Sigmoid colon (tissue), 7 donors: ENCODE measurements at places on chromosomes 16 and 17. TPM values are rescaled to one million over a fixed set of nuclear protein-coding genes. Genes with fewer than 3 reads are reported as not detected.

- no peak for DNase-seq
These were observed 63.7 kb upstream of the PSMD7 start for GRCh38 chr16:74232806-74233465.

DNA sequence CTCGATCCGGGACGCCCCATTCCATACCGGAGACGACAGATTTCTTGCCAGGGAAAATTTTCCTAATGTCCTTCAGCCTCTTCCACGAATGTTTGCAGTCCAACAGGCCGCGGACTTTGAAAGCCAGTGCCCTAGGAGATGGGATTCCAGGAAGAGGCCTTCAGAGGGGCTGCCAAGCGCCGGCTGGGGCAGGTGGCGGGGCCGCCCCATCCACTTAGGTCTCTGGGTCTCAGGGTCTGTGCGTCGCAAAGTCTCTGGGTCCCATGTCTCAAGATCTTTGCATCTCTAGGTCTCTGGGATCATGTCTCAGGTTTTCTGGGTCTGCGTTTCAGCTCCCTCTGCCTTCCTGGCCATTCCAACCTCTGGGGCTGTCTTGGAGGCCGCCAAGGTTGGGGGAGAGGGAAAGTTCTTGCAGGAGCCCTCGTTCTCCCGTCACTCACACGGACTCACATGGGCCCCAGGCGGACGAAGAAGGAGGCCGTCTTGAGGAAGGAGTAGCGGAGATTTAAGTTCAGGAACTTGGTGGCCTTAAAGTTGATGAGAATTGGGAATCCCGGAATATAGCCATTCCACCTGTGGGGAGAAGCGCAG lies 7.2 kb downstream of the ALOX12B start:
- DNase-seq = no peak

GRCh38 chr16:82088483-82088882 lies 53.4 kb downstream of the HSD17B2 start:
- no peak for DNase-seq

GRCh38 chr16:22321340-22322001 lies 24.3 kb downstream of the POLR3E start:
- DNase-seq = peak; percentile 86

DNA sequence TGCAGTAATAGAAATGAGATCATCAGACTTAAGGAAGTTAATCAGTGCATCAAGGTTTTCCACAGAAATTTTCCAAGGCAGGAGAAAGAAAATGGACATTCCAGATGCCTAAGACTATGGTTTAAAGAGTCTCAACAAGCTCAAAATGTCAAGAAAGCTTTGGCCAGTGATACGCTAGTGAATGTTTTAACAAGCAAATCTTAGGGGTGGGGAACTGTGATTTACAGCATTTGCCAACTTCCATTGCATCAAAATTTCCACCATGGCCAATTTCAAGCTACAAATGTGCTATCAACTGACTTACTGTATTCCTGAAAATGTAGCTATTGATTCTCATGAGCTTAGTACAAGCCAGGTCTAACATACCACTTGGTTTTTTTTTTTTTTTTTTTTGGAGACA lies 82.4 kb upstream of the CLEC3A start:
- DNase-seq = no peak

DNA sequence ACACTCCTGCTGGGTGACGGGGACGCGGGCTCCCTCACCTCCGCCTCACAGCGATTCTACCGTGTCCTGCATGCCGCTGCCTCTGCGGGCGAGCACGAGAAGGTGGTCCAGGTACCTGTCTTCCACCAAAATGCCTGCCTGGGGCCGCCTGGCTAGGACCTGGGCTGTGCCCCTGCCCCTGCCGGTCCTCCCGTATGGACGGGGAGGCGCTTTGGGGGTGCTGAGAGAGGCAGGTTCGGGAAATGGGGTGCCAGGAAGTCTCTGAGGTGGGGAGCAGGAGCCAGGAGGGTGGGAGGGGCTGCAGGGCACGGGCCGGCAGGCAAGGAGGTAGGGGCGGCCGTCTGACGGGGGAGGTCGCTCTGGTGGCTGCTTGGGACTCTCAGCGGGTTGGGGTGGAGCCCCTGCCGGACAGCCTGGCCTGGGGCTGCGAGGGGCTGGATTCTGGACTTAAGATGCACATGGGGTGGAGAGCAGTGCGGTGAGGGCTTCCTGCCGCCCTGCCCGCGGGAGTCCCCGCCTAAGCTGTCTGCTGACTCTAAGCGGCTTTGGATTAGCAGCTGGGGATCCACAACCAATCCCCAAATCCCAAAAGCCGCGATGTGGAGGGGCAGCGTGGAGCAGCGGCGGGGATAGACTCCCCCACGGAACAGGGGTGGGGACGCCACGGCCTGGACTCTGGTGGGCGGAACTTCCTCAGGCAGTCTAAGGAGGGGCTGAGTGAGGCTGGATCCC lies 5.8 kb downstream of the CHTF18 start:
- no peak for DNase-seq

DNA sequence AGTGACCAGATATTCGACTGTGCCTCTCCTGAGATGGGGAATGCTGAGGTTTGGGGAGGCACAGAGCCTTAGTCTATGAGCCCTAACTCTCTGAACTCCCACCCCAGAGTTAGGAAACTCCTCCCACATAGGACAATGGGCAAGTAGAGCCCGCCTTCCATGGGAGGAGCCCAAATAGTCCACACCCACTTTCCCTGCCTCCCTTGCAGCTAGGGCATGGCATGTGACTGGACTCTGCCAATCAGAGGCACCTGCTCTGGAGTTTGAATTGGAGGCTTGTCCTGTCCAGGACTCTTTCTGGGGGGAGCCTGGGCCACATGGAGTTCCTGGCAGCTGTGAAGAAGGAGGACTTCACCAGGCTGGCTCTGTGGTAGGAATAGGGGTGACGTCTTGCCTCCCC lies 48.4 kb downstream of the SOCS1 start:
- DNase-seq = no peak

DNA sequence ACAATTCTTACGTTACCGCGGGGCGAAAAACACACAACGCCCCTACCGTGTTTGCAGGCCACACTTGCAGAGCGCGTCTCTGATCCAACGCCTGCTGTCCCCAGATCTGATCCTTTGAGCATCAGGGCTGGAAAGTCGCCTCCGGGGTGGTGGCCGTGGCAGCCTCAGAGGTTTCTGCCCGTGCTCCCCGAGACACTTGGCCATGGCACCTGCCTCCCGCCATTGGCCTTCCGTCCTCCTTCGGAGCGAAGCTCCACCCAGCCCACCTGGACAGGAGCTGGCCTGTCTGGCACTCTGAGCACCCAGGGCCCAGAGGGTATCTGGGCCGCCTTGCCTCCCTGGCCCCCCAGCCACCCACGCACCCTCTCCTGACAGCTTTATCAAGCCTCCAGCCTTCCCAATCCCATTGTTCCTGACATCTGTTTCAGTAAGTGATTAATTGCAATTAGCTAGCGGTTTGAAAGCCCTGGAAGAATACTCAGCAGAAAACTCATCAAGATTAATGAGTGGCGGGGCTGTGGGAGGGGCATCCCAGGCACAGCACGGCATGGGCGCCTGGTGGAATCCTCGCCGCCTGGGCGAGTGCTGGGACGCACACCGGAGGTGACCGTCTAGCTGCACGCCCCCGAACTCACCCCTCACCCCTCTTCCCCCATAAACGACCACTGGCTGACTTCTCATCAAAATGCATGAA lies 181.5 kb upstream of the GSE1 start:
- DNase-seq = peak; percentile 53

Gene THUMPD1
- 113 TPM for total RNA-seq
